ENCODE measurements at places on chromosomes 5 and 9. TPM values are rescaled to one million over a fixed set of nuclear protein-coding genes. Genes with fewer than 3 reads are reported as not detected.

CDH12 gene
- not detected for total RNA-seq

CTXN3 gene
- total RNA-seq, result not detected

NUTM2G gene
- not detected for total RNA-seq

FBP2 gene
- total RNA-seq, result 0.06 TPM
